ENCODE measurements at places on chromosomes 13 and 19. TPM values are rescaled to one million over a fixed set of nuclear protein-coding genes. Genes with fewer than 3 reads are reported as not detected.

Gene ZNF432
- total RNA-seq: 28.6 TPM

Gene ACP7
- 0.11 TPM for total RNA-seq

Gene SRRM5
- total RNA-seq: not detected

Gene ACER1
- not detected for total RNA-seq

Gene SERTM1
- total RNA-seq: 1.7 TPM

Gene JOSD2
- total RNA-seq: 10.5 TPM

Gene IGFL2
- not detected for total RNA-seq

Gene MCEMP1
- 0.26 TPM for total RNA-seq

Gene EPS8L1
- 3.0 TPM for total RNA-seq

Gene FPR3
- 1.0 TPM for total RNA-seq

Gene DNAAF3
- total RNA-seq: 0.37 TPM

Gene GPR12
- not detected for total RNA-seq

Gene TMEM86B
- total RNA-seq: 0.79 TPM

Gene KL
- total RNA-seq: 6.0 TPM

Gene ZNF440
- total RNA-seq: 40.5 TPM

Gene ZNF681
- total RNA-seq: 9.7 TPM

Gene CEBPA
- 10.4 TPM for total RNA-seq

Gene NCCRP1
- total RNA-seq: 1.1 TPM

Gene HIPK4
- total RNA-seq: not detected

Gene ZNF419
- 16.1 TPM for total RNA-seq

Gene C2CD4C
- 0.42 TPM for total RNA-seq

Gene DCLK1
- total RNA-seq: 89.1 TPM

Gene CATSPERD
- total RNA-seq: not detected

Gene NLRP11
- total RNA-seq: not detected

Gene ARHGAP45
- 5.7 TPM for total RNA-seq

Gene CBY2
- 0.21 TPM for total RNA-seq

Gene NCR1
- total RNA-seq: 0.32 TPM

Gene CD22
- 8.8 TPM for total RNA-seq

Gene EHD2
- total RNA-seq: 53.1 TPM

Gene ZNF90
- 13.4 TPM for total RNA-seq

Gene ZNF726
- 15.0 TPM for total RNA-seq

Gene MYO1F
- 7.5 TPM for total RNA-seq

Gene ELL
- 9.7 TPM for total RNA-seq

Gene RGL3
- total RNA-seq: 2.5 TPM

Gene KIR2DL4
- total RNA-seq: not detected

Gene LYPD5
- 0.58 TPM for total RNA-seq

Gene TTC9B
- total RNA-seq: 0.21 TPM

Gene ZNF724
- 12.1 TPM for total RNA-seq

Gene FPR1
- 7.1 TPM for total RNA-seq

Gene ZNF524
- total RNA-seq: 5.7 TPM

Gene RNF225
- total RNA-seq: not detected

Gene COX6B2
- not detected for total RNA-seq

Gene FSD1
- total RNA-seq: 1.6 TPM

Gene CGB5
- total RNA-seq: not detected

Gene IGFL4
- total RNA-seq: 0.21 TPM

Gene FBXO17
- total RNA-seq: 19.6 TPM

Gene BRSK1
- total RNA-seq: 9.7 TPM

Gene METTL21C
- 0.69 TPM for total RNA-seq

Gene SHISA7
- total RNA-seq: 0.16 TPM

Gene CLEC4G
- 0.48 TPM for total RNA-seq

All from urinary bladder (tissue), 4 donors.